ENCODE measurements at places on chromosomes 2 and 18.
A peak's percentile ranks its signal among the peaks of the same experiment; 100 is the strongest.

DNA sequence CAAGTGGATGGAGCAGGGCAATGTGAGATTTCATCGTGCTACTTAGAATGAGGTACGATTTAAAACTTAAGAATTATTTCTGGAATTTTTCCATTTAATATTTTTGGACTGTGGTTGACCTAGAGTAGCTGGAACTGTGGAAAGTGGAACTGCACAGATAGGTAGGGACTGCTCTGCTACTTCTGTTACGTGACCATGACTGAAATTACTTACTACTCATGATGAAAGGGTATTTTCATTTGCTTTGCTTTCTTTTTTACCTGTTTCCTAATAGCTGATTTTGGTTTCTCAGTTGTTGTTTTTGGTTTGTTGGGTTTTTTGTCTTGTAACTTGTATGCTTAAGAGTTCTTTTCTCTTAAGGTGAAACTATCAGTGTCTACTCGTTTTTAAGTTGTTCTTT, 11.4 kb downstream of the UBE2E3 start:
- no peak for DNase-seq

DNA sequence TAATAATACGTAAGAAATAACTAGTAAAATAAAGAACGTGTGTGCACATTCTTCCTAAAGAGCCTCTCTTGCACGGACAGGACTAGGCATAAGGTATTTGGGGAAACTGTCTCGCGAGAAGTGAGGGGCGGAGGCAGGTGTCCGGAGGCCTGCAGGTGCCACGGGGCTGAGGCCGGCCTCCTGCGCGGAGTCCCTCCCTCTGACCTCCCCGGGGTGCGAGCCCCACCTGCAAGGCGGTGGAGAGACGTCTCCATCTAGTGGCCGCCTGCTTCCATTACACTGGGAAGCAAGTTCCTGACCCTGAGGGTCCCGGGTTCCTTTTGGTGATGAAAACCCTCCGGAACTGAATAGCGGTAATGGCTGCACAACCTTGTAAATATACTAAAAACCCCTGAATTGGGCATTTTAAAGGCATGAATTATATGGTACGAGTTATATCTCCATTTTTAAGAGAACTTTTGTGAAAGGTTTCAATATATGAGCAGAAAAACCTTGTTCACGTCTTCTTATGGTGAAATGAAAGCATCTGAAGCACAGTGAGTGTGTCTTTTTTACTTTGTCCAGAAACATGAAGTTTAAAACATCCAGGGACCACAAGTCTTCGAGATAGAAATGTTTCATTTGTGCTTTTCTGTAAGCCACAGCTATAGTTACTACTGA, 35.5 kb upstream of the CTDP1 start:
- DNase-seq: peak; percentile 32

- DNase-seq: no peak
Observed at GRCh38 chr18:3246635-3247239, 864 bp upstream of the MYL12A start.

DNA sequence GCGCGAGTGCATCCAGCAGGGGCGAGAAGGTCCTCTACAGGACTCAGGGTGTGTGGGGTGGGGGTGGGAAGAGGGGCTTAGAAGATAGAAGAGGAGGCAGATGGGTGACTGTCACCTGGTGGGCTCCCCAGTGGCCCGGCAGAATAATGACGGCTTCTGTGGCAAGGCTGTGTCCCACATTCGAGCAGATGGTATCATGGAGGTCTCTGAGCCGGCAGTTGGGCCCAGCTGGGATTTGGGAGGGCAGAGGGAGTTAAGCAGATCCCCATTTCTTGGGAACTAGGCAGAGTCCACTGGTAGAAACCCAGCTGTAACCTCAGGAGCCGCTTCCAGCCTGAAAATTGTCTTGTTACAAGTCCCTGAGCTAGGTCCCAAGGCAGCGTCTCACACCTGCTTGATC, 28.4 kb upstream of the DTNB start:
- DNase-seq: no peak

DNA sequence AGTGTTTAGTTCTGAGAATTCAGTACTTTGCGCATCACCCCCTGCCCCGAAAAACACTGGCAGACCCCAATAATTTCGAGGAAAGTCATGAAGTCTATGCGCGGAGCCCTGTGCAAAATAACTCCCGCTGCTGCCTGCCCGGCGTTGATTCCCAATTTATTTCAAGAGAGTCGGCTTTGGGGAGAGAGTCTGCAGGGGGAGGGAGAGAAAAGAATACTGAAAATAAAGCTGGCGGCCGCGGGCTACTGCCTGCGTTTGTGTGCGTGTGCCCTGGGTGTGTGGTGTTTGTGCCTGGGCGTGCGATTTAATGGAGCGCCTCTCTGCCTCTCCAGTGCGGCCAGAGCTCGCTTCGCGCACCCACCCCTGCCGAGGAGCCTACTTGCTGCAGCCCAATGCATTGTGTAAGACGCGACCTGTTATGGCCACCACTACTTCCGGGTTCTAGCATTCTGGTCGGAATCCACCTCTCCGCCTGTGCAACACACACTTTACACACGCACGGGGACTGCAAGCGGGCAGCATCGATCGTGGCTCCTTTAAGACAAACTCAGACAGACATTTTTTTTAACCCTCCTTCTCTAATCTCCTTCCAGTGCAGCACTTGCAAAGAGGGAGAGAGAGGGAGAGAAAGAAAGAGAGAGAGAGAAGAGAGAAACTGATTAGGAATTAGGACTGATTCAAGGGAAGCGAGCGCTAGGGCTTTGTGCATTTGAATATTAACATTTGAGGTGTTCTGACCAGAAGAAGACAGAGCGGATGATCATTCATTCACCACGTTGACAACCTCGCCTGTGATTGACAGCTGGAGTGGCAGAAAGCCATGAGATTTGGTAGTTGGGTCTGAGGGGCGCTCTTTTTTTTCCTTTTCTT, at the start of gene MEIS1:
MEIS1 (plus strand) TSS at position 447 of the 870 bp plus-strand sequence. CDS start 732 bp downstream, outside the sequence.
- DNase-seq: no peak
